ENCODE measurements at places on chromosomes 1 and 21.
A peak's percentile ranks its signal among the peaks of the same experiment; 100 is the strongest.

DNA sequence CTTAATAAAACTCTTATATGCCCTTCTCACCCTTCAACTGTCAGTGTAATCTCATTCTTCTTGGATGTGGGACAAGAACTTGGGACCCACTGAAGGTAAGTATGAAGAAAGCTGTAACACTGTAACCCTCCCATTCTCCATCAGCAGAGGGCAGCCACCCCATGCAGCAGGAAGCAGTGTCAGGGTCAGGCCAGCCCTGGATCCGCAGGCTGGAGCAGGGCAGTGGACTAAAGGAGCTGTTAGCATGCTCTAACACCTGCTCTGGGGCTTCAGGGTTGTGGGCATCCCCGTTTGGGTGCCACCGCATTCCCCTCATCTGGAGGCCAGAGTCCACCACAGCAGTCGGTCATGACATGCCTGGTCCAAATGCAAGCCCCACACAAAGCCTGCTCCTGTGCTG is 156.5 kb downstream of the HIVEP3 start:
- DNase-seq, result no peak

DNA sequence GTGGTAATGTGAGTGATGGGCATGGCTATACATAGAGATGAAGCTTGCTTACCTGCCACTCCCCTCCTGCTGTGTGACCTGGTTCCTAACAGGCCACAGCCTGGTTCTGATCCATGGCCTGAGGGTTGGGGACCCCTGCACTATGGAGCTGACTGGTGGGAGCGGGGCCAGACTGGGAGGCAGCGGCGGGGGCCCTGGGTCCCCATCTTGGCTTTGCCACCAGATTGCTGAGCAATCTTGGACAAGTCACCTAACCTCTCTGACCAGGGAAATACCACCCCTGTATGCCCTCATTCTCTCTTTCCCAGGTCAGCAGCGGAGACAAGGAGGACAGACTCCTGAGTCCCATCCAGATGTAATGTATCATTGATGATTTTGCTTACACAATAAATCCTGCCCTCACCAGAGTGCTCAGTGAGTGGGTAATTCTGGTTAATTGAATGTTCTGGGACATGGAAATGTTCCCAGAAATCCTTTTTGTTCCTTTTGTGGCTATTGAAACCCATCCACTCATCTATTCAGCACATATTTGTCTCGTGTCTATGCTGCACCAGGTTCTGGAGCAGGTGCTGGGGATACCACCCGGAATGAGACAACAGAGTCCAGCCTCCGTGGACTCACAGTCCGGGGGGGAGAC is 4.1 kb upstream of the ARHGEF10L start:
- DNase-seq, result no peak

DNA sequence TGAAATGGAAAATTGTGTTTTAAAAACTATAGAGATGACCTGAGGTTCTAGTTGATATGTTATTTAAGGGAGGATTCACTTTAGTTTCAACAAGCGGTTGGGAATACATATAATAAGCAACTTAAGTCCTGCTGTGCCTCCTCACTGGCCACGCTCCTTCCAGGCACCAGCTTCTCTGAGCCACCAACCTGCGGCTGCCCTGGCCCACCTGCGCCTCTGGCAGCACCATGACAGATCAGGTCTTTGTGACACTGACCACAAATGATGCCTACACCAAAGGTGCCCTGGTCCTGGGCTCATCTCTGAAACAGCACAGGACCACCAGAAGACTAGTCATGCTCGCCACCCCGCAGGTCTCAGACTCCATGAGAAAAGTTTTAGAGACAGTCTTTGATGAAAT is 7.0 kb upstream of the USP24 start:
- DNase-seq, result no peak

DNA sequence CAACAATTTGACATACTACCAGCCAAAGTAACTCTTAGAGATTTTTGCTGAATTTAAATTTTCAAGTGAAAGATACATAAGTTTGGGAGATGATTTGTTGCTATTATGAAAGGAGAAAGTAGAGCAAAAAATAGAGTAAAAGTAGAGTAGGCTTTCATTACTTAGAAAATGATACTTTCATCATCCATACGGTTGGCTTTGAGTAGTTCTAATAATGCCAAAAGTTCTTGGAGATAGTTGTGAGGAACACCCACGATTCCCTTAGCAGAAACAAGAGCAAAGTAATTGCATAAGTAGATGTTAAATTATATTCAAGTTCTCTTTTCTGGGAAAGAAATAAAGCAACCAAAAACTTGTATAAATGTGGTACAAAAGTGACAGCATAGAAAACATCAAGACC is 95.0 kb upstream of the VAV3 start:
- DNase-seq, result no peak

- no peak for DNase-seq
Measured at GRCh38 chr1:173202424-173203145, 4.5 kb downstream of the TNFSF4 start.

- peak; percentile 82 for DNase-seq
Measured at GRCh38 chr1:110412576-110412975, 5.1 kb upstream of the LAMTOR5 start.

DNA sequence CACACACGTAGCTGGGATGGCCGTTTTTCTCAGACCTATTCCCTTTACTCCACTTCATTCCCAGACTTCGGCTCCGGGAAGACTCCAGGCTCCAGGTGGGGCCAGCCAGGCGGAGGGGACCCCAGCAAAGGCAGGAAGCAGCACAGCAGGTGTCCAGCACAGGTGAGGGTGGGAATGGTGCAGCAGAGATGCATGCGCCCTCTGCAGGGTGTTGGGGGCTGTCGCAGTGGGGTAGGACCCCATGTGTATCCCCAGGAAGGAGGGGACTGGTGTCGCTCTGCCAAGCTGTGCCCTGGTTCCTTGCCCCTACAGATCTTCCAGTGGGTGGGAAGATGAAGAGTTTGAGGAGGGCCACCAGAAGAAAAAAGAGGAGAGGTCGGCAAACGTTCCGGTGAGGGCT is 5.3 kb downstream of the TTC24 start:
- DNase-seq, result no peak

DNA sequence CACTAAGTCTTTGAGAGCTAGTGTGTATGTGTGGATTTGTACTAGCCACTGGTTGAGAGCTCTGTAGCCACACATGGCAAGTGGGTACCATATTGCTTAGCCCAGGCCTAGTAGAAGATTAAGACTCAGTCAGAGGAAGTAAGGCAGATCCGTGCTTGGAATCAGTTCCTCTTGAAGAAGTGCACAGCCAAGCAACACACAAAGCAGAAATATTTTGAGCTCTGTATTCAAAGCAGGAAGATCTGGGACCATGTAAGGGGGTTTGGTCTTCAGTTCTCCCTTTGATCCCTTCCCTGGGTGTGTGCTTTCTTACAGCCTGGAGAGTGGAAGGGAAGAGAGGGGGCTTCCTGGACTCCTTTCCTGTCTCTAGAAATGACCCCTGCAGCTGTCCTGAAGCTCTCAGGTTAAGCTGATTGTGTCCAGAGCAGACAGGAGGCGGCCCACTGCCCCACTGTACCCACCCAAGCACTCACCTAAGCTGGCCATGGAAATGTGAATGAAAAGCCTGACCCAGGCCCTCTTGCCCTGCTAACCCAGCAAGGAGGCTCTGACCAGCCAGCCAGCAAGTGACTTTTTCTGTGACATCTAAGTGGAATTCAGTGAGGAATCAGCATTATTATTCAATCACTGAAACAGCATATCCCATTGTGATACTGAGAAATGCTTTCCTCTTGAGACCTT is 3.6 kb downstream of the ETS2 start:
- DNase-seq, result no peak

DNA sequence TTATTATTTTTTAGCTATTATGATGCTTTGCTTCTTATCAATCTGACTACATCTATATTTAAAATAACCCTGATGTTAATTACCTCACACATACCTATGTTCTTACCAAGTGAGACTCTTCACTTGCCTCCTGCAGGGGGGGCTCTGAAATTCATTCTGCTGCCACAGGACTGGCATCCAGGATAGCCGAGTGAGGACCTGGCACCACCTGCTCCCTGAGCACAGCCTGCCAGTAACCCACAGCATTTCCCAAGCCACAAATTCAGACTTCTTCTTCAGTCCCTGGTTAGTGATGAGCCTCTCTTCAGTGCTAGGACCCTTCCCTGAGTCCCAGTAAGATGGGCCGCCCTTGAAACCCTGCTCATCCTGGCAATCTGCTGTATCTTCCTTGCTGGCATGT is 296.5 kb upstream of the PLXNA2 start:
- DNase-seq, result no peak

DNA sequence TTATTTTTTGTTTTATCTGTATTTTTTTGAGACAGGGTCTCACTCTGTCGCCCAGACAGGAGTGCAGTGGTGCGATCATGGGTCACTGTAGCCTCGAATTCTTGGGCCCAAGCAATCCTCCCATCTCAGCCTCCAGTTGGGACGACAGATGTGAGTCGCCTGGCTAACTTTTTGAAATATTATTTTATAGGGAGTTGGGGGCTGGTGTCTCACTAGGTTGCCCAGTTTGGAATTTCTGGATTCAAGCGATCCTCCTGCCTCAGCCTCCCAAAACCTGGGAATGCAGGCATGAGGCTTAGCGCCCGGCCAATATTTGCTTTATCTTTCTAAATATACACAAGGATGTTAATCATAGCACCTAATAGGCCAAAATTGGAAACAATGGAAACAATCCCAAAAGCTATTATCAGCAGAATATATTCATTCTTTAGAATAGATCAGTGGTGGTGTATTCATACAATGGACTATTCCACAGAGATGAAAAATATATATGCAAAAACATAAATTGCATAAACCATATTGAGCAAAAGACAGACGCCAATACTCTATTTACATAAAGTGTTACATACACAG is 55.9 kb downstream of the DAP3 start:
- DNase-seq, result no peak

DNA sequence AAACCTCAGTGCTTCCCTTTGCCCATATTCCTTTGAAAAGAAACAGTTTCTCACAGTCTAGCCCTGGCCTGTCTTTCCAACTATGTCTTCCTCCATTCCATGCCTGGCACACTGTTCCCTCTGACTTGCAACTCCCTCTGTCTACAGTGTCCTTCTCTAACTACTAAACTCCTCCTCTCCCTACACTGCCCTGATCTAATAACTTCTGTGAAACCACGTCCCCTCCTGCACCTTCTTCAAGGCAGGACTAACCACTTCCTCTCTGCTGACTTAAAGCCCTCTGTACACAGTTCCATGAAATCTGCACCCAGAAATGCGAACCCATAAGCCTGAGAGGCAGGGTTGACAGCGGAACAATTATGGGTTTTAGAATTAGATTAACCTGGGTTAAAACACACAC is 62.2 kb upstream of the ATP1B1 start:
- DNase-seq, result no peak

DNA sequence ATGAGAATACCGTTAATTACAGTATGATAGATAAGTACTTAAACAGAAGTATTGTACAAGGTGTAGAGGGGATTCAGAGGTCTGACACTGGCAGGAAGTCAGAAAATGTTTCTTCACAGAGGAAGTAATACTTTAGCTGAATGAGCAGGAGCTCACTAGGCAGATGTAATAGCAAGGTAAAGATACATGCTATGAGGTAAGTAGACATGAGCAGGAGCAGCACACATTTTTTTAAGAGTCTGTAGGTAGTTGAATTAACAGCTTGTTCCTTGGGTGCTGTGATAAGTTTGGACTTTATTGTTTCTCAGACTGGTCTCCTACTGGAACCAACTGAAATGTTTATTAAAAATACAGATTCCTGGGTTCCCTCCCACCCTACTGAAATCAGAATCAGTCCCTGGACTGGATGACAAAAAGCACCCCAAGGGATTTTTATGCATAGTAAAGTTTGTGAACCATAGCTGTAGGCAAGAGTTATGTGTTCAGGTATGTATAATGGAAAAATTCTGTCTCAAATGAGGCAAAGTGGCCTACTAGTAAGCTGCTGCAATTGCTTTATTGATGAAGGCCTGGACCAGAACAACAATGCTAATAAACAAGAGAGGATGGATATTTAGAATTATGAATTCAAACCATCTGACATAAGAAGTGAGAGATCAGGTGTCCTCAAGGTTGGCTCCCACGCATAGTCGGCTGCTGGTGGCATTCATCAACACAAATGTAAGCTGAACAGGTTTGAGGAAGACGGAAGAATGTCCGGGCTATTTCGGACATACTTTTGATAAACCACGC is 902 bp downstream of the AP4B1 start:
- peak; percentile 17 for DNase-seq

- DNase-seq, result no peak
Measured at GRCh38 chr1:231359113-231359512, 21.0 kb downstream of the SPRTN start.

DNA sequence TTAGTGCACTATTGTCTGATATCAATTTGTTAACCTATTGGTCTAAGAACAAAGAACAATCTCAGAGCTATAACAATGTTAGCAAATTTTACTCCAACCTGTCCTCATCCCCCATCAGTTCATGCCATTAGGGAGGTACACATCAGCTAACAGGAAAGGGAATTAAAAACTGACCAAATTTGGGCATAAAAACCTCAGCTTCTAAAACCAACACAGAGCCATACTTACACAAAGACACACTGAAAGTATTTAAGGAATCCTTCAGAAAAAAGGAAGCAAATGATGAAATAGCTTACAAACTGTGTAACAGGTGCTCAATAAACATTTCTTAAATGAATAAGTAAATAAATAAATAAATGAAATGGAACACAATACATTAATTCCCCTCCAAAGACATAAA is 89.2 kb downstream of the TTLL7 start:
- no peak for DNase-seq

DNA sequence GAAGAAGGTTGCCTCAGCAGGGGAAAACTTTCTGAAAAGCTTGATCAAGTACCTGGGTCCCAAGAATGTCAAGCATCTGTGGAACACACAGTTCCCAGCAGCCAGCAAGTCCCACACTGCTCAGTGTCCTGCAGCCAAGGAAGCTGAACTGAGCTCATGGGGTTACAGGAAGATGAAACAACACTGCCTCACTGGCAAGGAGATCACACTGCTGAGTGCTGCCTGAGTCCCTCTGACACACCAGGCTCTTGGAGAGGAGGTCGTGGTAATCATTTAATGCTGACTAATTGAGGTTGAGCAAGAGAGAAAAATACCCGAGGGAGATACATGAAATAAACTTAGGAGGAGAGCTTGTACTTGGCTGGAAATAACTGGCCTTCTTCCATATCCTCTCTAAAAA is 75.2 kb downstream of the MPZL1 start:
- DNase-seq, result peak; percentile 51

DNA sequence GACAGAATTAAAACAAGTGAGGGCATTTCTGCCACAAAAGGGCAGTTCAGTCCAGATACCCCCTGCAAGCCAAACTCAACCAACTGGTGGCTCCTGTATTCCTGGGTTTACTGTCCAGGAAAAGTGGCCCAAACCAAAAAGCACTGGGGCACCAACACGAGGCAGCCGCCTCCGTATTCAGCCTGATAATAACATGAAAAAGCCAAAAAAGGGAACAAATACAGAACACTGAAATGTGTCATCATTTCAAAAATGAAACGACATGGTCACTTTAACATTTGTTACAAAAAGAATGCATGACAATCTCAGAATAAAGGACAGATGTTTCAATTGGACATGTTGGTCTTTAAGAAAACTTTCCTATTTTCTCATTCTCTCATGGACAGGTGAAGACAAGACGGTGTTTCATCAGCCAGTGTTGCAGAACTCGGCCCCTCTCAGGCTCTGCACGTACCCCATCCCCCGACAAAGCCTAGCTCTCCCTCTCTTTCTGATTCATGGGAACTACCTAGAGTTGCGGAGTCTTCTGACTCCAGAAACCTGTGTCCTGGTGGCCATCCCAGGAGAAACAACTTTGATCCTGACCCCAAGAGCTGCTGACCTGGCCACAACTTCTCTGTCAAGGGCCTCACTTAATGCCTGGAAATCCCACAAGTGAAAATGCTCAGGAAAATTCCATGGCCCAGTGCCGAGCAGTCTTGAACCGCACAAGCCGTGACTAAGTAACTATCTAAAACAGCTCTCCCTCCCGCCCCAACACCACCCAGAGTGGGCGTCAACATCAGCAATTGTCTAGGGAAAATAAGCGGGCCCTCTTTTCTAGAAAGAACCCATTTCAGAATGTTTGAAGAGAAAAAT is 27.1 kb downstream of the ZBTB17 start:
- DNase-seq, result no peak

Measured in kidney (tissue), 22 donors.